ENCODE measurements at places on chromosomes 4 and X. TPM values are rescaled to one million over a fixed set of nuclear protein-coding genes. Genes with fewer than 3 reads are reported as not detected.

MXRA5 gene
- not detected for polyA plus RNA-seq

RNF212 gene
- polyA plus RNA-seq = 0.39 TPM

PPEF1 gene
- 3.3 TPM for polyA plus RNA-seq

AFF2 gene
- polyA plus RNA-seq = 6.3 TPM

LRCH2 gene
- 8.1 TPM for polyA plus RNA-seq

C4orf46 gene
- polyA plus RNA-seq = 7.4 TPM

MAGIX gene
- polyA plus RNA-seq = not detected

DDIT4L gene
- polyA plus RNA-seq = 1.8 TPM

LRAT gene
- 25.2 TPM for polyA plus RNA-seq

NSG1 gene
- 1,066 TPM for polyA plus RNA-seq

FAM53A gene
- not detected for polyA plus RNA-seq

SRPK3 gene
- polyA plus RNA-seq = not detected

MID1IP1 gene
- polyA plus RNA-seq = 0.12 TPM

NPNT gene
- polyA plus RNA-seq = 0.55 TPM

ITIH6 gene
- not detected for polyA plus RNA-seq

TBC1D8B gene
- 5.6 TPM for polyA plus RNA-seq

MTNR1A gene
- not detected for polyA plus RNA-seq

ADAM29 gene
- 0.86 TPM for polyA plus RNA-seq

FGFRL1 gene
- 0.75 TPM for polyA plus RNA-seq

UGT2B15 gene
- polyA plus RNA-seq = not detected

ALB gene
- 3.3 TPM for polyA plus RNA-seq

WFS1 gene
- 30.1 TPM for polyA plus RNA-seq

MAGEE2 gene
- polyA plus RNA-seq = not detected

SSX3 gene
- 0.32 TPM for polyA plus RNA-seq

XAGE1A gene
- polyA plus RNA-seq = not detected

PLXNB3 gene
- not detected for polyA plus RNA-seq

STATH gene
- not detected for polyA plus RNA-seq

FGFBP1 gene
- not detected for polyA plus RNA-seq

CSAG3 gene
- polyA plus RNA-seq = not detected

C4orf54 gene
- not detected for polyA plus RNA-seq

GAGE12J gene
- polyA plus RNA-seq = not detected

PSAPL1 gene
- not detected for polyA plus RNA-seq

Data from Purkinje cell (primary cell).